ENCODE measurements at places on chromosomes 1 and 21. TPM values are rescaled to one million over a fixed set of nuclear protein-coding genes. Genes with fewer than 3 reads are reported as not detected.

- no peaks in the 10 kb centered on the region for H3K27me3 ChIP-seq
- H3K36me3 ChIP-seq: no peaks in the 10 kb centered on the region
- H3K4me1 ChIP-seq: no peaks in the 10 kb centered on the region
- no peak overlapping the region for H3K27ac ChIP-seq
- no peak overlapping the region for H3K4me3 ChIP-seq
Measured at GRCh38 chr1:234879147-234880080, 249.2 kb downstream of the TOMM20 start.

The TGFB2 gene
- 18.0 TPM for total RNA-seq

- H3K27me3 ChIP-seq: no peaks in the 10 kb centered on the region
- no peak for DNase-seq
- no peaks in the 10 kb centered on the region for H3K36me3 ChIP-seq
Measured at GRCh38 chr1:150874455-150875196, 1.8 kb downstream of the ARNT start.

The CYP4B1 gene
- total RNA-seq: 3.4 TPM

DNA sequence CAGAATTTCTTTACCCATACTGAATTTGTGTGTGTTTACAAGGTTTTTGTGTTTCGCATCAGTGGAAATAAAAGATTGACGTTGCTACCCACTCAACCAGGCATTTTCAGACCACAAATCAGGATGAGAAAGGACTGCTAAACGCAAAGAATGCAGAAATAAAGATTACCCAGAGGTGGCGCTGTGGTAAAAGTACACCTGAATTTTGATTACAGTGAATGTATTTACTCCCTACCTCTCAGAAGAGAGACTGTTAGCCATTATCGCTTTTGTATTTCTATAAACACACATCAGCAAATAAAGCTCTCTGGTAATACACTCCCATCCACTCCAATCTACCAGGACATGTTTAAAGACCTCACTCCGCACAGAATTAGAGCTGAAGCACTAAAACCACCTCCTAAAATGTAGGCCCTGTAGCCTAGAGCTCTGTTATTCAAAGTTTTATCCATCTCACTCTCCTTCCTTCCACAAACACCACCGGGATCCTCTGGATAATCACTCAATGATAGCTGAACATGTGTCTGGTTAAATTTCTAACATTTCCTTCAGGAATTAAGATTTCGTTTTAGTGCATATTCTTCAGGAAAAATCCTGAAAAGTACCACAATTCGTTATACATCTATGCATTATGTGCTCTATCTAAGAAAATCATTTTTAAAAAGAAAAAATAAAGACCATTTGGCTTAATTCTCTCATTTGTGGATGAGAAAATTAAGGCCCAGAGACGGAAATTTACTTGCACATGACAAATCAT is 2.5 kb upstream of the LMO4 start:
- no peak overlapping the region for H3K27ac ChIP-seq
- no peak for DNase-seq
- no peaks in the 10 kb centered on the region for H3K27me3 ChIP-seq
- H3K4me3 ChIP-seq: no peak overlapping the region
- H3K36me3 ChIP-seq: no peaks in the 10 kb centered on the region
- no peaks in the 10 kb centered on the region for H3K4me1 ChIP-seq

DNA sequence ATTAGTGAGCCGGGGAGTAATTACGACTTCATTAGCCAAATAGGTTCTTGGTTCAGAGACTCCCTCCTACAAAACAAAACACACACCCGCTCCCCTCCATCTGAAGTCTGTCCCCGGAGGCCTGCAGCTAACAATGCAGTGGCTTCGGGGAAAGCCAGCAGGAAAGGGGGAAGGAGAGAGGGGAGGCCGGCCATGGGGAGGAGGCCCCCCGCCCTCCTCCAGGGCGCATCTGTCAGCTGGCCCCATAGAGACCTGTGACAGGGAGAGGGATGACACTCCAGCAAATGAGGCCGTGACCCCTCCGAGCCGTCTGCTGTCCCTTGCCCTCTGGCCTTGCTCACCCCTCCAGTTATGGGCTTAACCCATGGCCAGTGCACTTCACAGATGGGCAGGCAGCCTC is 12.1 kb upstream of the CNTN2 start:
- no peaks in the 10 kb centered on the region for H3K36me3 ChIP-seq
- H3K27me3 ChIP-seq: no peaks in the 10 kb centered on the region
- H3K4me3 ChIP-seq: no peak overlapping the region
- no peak overlapping the region for H3K27ac ChIP-seq

The CHRM3 gene
- total RNA-seq: 4.0 TPM

GRCh38 chr1:67184838-67185421 is 18.7 kb downstream of the IL23R start:
- H3K36me3 ChIP-seq: no peaks in the 10 kb centered on the region
- no peak for DNase-seq
- H3K27ac ChIP-seq: no peak overlapping the region
- H3K4me1 ChIP-seq: no peaks in the 10 kb centered on the region
- no peaks in the 10 kb centered on the region for H3K27me3 ChIP-seq

The TACSTD2 gene
- 4.6 TPM for total RNA-seq

The PRR9 gene
- not detected for total RNA-seq

The LYPD8 gene
- not detected for total RNA-seq

The ETV3L gene
- total RNA-seq: not detected

The CNN3 gene
- total RNA-seq: 463 TPM

The NMNAT1 gene
- 5.7 TPM for total RNA-seq

The MRPL24 gene
- 46.1 TPM for total RNA-seq

DNA sequence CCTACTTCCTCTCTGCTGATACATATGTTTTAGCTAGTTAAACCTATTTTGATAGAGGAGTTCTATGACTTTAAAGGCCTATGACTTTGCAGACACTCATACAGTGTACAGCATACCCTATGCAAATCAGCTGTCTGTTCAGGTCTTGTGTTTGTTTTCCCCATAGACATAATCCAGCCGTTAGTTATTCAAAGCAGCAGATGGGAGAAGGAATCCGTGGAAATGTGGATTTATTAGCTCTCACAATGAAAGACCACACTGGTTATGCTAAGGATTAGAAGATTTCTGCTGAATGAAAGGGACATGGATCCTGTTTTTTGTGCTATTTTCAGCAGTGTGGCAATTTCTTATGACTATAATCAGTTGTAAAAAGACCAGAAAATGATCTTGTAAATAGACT is 59.8 kb downstream of the MAST2 start:
- H3K27me3 ChIP-seq: no peaks in the 10 kb centered on the region
- no peak overlapping the region for H3K27ac ChIP-seq
- no peaks in the 10 kb centered on the region for H3K4me1 ChIP-seq
- H3K4me3 ChIP-seq: no peak overlapping the region
- no peak for DNase-seq

DNA sequence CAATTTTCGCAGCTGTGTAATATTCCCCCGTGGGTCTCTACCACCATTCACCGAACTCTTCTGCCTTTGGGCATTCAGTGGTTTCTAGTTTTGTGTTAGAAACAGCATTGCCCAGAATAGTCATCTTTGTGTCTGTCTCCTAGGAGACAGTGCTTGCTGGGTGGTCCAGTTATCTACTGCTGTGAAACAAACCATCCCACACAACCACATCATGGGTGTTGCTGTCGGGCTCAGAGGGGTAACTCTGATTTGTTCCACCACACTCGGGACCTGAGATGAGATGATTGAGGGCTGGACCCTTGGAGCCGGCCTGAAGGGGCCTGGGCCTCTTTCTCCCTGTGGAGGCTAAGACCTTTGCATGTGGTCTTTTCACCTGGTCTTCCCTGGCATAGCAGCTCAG is 427.2 kb upstream of the VAMP3 start:
- DNase-seq: no peak
- no peak overlapping the region for H3K4me3 ChIP-seq
- no peak overlapping the region for H3K27ac ChIP-seq

The HLX gene
- 13.1 TPM for total RNA-seq

GRCh38 chr21:36463991-36464390 is 15.9 kb downstream of the CLDN14 start:
- H3K4me3 ChIP-seq: no peak overlapping the region
- no peaks in the 10 kb centered on the region for H3K27me3 ChIP-seq
- no peaks in the 10 kb centered on the region for H3K4me1 ChIP-seq
- no peak for DNase-seq
- no peaks in the 10 kb centered on the region for H3K36me3 ChIP-seq
- no peak overlapping the region for H3K27ac ChIP-seq

The CCDC28B gene
- 7.1 TPM for total RNA-seq

The SPRR1A gene
- not detected for total RNA-seq

The ARHGEF11 gene
- total RNA-seq: 47.8 TPM

The TAS1R3 gene
- 0.36 TPM for total RNA-seq

The GREM2 gene
- total RNA-seq: 2.9 TPM

The CD52 gene
- total RNA-seq: 14.7 TPM

DNA sequence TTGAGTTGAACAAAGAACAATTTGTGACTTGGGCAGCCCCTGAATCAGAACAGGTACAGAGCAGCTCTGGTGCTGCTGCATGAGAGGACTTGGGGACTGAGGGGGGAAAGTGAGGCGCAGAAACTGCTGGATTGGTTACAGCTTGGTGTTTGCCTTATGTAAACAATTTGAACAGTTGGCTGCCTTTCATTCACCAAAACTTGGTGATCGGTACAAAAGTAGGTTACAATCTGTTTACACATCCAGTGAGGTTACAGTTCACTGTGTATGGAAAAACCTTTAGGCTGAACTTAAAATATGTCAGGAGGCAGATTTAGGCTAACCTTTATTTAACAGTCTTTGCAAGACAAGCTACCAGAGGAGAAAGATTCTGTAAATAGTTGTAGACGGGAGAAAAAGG is 28.6 kb upstream of the MTR start:
- no peak overlapping the region for H3K4me3 ChIP-seq
- no peak for DNase-seq
- no peak overlapping the region for H3K27ac ChIP-seq
- peaks cover 4% of the 10 kb centered on the region for H3K36me3 ChIP-seq
- H3K27me3 ChIP-seq: no peaks in the 10 kb centered on the region
- H3K4me1 ChIP-seq: no peaks in the 10 kb centered on the region

The LRRC3 gene
- total RNA-seq: 1.6 TPM

The PIK3R3 gene
- total RNA-seq: 49.8 TPM

The LCE1F gene
- not detected for total RNA-seq

DNA sequence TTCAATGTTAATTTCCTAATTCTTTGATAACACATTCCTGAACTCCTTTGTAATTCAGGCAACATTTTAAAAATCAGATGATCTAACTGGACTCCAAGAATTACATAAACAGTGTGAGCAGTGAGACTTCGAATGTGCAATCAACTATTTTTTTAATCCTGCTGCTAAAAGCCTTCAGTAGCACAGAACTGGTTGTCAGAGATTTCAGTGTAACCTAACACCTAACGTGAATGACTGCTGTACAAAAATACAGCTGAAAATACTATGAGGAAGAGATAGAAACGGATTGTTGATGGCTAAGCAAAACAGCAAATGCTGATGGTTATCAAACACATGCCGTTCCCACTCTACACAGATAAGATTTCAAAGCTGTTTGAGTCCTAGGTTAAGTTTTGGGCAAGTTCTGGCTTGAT is 46.1 kb downstream of the APP start:
- H3K4me3 ChIP-seq: no peak overlapping the region
- H3K27me3 ChIP-seq: no peaks in the 10 kb centered on the region
- no peak overlapping the region for H3K27ac ChIP-seq
- DNase-seq: no peak
- peaks cover 9% of the 10 kb centered on the region for H3K4me1 ChIP-seq

- no peaks in the 10 kb centered on the region for H3K4me1 ChIP-seq
- peak; percentile 66 for DNase-seq
- H3K36me3 ChIP-seq: no peaks in the 10 kb centered on the region
- no peak overlapping the region for H3K4me3 ChIP-seq
- no peaks in the 10 kb centered on the region for H3K27me3 ChIP-seq
Measured at GRCh38 chr1:24119859-24120756, 8.2 kb upstream of the MYOM3 start.

- no peak for DNase-seq
- H3K36me3 ChIP-seq: no peaks in the 10 kb centered on the region
- H3K4me3 ChIP-seq: no peak overlapping the region
- H3K27me3 ChIP-seq: no peaks in the 10 kb centered on the region
- no peak overlapping the region for H3K27ac ChIP-seq
Measured at GRCh38 chr1:22833699-22834098, 123.1 kb downstream of the EPHB2 start.

The COL9A2 gene
- 8.6 TPM for total RNA-seq

- H3K4me3 ChIP-seq: no peak overlapping the region
- H3K36me3 ChIP-seq: no peaks in the 10 kb centered on the region
- H3K27me3 ChIP-seq: no peaks in the 10 kb centered on the region
- H3K27ac ChIP-seq: no peak overlapping the region
- peaks cover 12% of the 10 kb centered on the region for H3K4me1 ChIP-seq
- no peak for DNase-seq
Measured at GRCh38 chr1:220751111-220751510, 3.0 kb downstream of the MTARC2 start.

All from aorta (tissue), 5 donors.